Nephron progenitor cell (in vitro differentiated cells): ENCODE measurements at places on chromosomes 1 and 21.

- DNase-seq: no peak
Observed at GRCh38 chr1:34250342-34250741, 73.6 kb downstream of the C1orf94 start.

GRCh38 chr21:34298534-34299167 lies 65.2 kb upstream of the KCNE2 start:
- no peak for DNase-seq

DNA sequence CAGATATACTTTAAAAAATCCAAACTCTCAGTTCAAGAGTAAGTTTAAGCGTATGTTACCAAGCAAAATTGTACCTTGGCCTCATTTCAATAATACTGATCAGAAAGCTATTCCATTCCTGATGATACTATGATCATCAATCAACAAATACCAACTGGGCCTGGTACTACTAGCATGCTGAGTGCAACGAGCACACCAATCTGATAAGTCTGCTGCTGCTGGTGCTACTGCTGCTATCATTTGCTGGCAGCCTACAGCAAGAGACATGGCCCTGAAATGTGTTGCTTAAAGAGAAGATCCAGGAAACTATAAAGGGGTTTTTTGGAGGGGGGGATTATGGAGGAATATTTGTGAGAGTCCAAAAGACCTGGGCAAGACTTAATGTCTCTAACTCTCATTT lies 39.7 kb downstream of the NME7 start:
- DNase-seq: no peak

DNA sequence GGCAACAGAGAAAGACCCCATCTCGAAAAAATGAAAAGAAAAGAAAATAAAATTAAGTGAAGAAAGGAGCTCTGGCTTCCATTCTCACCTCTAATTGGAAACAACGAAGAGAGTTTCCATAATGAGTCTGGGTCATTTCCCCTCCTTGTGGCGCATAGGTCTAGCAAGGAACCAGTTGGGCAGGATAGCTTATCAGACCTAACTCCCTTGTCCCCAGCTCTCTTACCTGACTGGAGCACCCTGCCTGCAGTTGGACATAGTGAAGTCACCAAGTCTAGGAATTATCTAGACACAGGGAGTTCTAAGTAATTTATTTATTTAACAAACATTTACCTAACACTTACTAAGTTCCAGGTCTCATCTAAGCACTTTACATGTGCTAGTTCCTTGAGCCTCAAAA lies 63.0 kb upstream of the RAB4A start:
- no peak for DNase-seq

DNA sequence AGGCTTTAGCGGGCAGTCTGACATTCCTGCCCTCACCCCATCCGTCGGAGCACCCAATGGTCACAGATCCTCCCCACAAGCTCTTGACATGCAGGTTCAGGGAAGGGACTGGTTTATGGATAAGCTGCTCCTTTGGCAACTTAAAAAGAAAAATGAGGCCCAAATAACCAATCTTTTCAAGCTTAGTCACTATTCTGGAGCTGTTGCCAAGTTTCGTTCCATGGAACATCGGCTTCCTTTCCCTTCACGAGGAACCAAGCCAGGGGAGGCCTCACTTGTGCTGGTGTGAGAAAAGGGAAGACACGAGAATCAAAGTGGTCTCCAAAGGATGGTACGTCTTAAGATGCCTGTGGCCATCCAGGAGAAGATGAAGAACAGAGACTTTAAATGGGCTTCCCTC lies 46.1 kb upstream of the LPAR3 start:
- DNase-seq: no peak

GRCh38 chr1:201281573-201281972 lies 1.7 kb upstream of the PKP1 start:
- DNase-seq: no peak

- DNase-seq: peak; percentile 28
Observed at GRCh38 chr1:39683591-39684312, 7.5 kb downstream of the HPCAL4 start.

DNA sequence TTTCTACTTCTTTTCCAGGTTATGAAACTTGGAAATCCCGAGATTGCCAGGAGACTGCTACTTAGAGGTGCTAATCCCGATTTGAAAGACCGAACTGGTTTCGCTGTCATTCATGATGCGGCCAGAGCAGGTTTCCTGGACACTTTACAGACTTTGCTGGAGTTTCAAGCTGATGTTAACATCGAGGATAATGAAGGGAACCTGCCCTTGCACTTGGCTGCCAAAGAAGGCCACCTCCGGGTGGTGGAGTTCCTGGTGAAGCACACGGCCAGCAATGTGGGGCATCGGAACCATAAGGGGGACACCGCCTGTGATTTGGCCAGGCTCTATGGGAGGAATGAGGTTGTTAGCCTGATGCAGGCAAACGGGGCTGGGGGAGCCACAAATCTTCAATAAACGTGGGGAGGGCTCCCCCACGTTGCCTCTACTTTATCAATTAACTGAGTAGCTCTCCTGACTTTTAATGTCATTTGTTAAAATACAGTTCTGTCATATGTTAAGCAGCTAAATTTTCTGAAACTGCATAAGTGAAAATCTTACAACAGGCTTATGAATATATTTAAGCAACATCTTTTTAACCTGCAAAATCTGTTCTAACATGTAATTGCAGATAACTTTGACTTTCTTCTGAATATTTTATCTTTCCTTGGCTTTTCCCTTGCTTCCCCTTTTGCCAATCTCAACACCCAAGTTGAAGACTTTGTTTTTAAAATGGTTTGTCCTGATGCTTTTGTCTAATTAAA lies 4.0 kb downstream of the CDKN2C start:
- DNase-seq: no peak

GRCh38 chr1:95246511-95246910 lies 12.5 kb downstream of the RWDD3 start:
- no peak for DNase-seq

DNA sequence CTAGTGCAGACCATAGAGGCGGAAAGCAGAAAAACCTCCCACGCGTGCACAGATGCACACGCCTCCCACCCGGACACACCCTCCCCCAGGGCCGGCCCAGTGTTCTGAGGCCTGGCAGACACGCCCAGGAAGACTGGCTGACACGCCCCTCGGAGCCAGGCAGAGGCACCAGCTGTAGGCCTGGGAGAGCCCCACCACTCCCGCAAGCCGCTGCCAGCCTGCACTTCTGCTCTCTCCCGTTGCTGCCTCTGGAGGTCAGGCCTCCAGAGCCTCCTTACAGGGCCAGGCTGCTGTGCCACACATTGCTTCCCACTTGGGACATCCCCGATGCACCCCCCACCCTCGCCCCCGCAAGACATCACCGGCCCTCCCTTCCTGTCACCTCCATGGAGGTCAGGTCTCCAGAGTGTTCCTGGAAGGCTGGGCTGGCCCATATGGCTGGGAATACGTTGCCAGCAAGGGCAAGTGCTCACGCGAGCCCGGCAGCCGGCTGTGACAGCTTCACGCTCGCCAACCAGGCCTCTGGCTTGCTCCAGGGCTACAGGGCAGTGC lies 40.4 kb downstream of the CASZ1 start:
- DNase-seq: peak; percentile 66

- no peak for DNase-seq
Observed at GRCh38 chr1:96918406-96918805, 196.8 kb downstream of the PTBP2 start.

DNA sequence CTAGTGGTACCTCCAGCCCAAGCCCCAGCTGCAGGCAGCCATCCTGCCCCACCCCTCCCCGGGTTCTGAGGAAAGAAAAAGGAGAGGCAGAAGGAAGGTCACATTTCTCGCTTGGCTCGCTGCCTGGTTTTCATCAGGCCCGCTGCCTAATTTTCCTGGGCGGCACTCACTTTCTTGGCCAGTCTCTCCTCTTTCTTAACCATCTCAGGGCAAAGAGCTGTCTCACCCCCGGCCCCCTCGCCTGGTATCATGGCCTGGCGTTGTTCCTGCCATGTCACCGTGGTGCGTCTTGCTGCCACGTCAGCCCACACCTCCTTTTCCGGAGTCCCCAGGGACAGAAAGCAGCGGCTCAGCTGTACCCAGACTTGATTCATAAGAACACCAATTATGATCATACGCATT lies 26.6 kb upstream of the CASZ1 start:
- no peak for DNase-seq

DNA sequence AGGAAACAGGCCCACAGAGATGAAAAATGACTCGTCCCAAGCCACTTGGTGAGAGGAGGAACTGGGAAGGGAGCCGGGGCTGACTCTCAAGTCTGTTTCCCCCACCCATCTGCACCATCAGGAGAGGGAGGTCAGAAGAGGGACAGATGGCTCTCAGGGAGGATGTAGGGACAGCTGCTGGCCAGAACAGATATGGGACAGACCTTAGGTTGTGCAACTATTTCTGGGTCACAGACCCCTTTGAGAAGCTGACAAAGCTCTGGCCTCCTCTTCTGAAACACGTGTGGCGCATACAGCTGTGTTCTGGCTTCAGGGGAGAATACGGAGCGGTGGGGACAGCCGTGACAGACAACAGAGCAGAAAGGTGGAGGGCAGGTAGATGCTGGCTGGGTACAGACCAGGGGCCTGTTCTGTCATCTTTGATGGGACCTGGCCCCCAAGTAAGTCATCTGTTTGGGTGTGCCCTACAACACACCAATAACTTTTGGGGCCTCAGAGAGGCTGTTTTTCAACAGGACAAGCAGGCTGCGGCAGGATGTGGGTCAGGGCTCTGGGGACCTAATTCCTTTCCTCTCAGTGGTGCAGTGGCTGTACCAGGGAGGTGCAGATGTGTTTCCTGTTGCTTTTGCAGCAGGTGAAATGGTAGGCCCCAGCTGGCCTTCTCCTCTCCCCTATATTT lies 7.3 kb downstream of the SH3BGRL3 start:
- DNase-seq: no peak

- DNase-seq: no peak
Observed at GRCh38 chr1:194705123-194705854, 1518.9 kb upstream of the B3GALT2 start.

DNA sequence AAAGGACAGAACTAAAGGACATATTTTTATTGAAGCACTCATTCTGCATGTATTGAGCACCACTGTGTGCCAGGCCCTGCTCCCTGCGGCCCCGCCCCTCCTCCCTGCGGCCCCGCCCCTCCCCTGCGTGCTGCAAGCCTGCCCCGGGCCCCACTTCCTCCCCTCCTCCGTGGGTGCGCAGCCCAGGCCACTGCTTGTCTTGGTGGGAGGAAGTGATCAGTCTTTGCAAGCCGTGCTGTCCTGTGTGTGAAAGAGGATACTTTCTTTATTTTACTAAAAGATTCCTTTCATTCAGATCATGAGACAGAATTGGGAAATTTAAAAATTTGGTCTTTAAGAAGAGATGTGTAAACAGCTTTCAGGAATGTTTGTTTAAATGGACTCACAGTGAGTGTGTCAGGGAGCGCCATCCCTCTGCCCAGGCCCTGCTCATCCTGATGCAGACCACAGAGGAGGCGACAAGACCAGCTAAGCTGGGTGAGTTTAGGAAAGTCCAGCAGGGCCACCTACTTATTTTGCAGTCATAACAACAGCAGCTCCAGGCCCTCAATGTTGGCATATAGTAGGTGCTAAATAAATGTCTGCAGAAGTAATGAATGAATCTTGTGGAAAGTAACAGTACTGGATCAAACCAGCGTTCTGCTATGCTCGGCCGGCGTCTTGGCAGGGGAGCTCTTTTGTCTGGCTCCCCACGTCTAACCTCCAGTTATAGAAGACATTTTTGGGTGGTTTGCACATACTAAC lies 88.3 kb upstream of the SELENON start:
- no peak for DNase-seq

DNA sequence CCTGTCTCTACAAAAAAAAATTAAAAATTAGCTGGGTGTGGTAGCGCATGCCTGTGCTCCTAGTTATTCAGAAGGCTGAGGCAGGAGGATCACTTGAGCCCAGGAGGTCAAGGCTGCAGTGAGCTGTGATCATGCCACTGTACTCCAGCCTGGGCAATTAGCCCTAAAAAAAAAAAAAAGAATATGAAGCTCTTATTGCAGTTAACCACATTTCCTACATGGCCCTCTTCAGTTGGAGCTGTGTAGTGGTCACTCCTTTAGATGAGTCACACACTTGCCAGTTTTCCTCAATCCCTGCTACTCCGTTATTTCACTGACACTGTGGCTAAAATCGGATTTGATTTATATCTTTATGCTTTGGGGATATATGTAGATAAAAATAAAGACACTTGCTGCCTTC lies 11.8 kb downstream of the NFYC start:
- DNase-seq: no peak

- no peak for DNase-seq
Observed at GRCh38 chr1:225923381-225923691, 714 bp downstream of the PYCR2 start.

DNA sequence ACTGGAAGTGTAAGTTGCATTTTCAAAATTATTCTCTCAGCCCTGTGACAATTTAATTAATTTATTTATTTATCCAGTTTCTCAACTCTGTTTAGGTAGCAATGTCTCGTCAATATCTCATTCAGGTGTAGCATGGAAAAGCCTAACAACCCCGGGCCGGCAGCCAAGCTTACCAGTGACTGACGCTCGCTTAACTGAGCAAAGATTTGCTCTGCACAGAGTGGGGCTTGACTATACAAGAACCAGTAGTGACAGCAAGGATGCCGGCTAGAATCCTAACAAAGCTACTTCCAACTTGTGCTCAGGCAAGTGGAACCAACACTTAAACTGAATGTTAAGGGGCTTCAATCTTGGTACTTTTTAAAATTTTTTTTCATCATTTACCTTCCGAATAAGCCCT lies 80.9 kb upstream of the ESRRG start:
- no peak for DNase-seq

GRCh38 chr1:3553166-3553939 lies 58.0 kb downstream of the MEGF6 start:
- DNase-seq: peak; percentile 73

DNA sequence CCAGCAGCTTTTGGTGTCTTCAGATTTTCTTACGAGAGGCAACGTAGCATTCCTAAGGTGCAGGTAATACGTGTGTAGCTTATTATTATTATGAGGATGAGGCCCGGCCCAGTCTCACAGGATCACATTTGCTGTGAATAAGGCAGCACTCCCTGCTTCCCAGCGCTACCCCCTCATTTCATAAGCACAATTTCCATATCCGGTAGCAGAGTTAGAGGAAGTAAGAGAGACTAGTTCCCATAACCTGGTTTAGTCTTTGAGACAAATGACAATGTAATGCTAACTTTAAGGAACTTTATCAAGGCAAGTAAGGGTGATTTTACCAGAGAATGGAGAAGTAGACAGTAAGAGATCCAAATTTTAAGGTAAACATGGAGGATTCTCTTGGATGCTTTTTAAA lies 14.6 kb upstream of the LMO4 start:
- DNase-seq: no peak

- no peak for DNase-seq
Observed at GRCh38 chr1:25517476-25518394, 25.7 kb upstream of the LDLRAP1 start.
